ENCODE measurements at places on chromosomes 3 and 15. TPM values are rescaled to one million over a fixed set of nuclear protein-coding genes. Genes with fewer than 3 reads are reported as not detected.

The ACP3 gene
- 3.5 TPM for total RNA-seq

The GPR87 gene
- not detected for total RNA-seq

The SLC15A2 gene
- 8.3 TPM for total RNA-seq

The PPP1R14D gene
- total RNA-seq: not detected

The HAUS2 gene
- total RNA-seq: 18.1 TPM

The C3orf20 gene
- total RNA-seq: not detected

The TM4SF18 gene
- not detected for total RNA-seq

The DGKG gene
- total RNA-seq: 0.72 TPM

The PLCD1 gene
- 15.6 TPM for total RNA-seq

The ECE2 gene
- total RNA-seq: 2.9 TPM

- no peak for DNase-seq
Measured at GRCh38 chr3:15453991-15454625, 26.7 kb downstream of the EAF1 start.

DNA sequence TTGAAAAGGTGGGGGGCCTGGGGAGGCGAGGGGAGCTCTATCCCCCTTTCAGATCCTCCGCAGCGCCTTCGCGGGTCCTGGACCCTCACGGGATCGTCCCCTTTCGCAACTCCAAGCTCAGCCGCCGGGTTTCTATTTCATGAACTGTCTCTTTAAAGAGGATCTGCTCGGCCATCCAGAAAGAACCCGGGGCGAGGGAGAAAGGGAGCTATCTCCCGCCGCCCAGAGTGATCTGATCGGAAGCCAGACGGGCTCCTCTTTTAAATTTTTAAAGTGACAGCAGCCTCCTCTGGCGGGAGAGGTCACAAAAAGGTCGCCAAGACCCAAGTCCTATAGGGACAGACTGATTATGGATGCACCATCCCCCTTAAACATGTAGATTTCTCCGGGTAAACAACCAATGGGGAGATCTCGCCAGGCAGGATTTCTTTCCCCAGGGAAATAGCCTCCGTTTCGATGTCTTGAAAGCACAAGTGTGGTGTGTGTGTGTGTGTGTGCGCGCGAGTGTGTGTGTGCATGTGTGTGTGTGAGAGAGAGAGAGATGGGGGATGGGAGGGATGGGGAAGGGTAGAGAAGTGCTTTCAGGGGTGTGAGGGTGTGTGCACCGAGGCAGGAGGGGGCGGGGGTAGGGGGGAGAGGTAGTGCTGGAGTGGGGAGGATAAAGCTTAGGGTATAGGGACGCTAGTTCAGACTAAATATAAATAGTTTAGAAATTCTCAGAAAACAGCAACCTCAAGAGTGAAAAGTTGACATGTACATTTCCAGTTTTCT, 516.1 kb downstream of the MECOM start:
- peak; percentile 52 for DNase-seq

DNA sequence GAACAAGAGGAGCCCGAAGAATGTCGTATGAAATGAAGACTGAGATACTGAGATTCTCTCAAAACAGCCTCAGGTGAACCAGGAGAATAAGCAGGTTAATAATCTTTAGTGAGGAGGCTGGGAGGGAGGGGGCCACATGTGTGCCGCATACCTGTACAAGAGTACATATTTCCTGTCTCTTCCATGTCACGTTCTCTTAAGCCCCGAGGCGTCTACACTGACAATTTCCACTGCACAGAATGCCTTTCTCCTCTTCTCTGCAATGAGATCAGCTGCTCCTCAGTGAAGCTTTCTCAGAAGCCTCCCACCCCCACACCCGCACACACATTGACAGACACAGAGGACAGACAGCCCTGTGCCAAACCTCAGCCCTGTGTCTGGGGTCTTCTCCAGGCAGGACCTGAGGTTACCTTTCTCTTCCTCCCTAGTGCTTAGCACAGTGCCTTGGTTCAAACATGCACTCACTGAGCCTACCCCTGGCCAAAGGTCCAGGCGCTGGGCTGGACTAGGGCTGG, 55.4 kb downstream of the PDZRN3 start:
- no peak for DNase-seq

GRCh38 chr3:54222316-54222715, 100.0 kb downstream of the CACNA2D3 start:
- no peak for DNase-seq

DNA sequence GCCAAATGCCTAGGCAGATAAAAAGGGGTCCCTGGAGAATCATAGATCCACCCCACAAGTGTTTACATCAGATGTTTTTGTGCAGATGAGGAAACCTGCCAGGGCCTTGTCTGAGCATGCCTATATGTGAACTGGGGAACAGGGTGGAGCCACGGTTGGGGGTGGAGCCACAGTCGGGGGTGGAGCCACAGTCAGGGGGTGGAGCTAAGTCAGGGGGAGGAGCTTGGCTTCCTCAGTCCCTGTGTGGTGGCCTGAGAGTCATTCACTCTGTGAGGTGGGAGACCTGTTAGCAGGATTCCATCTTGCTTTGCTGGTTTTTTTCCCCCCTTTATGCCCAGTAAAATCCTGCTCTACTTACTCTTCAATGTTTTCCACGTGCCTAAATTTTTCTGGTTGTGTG, 57.8 kb upstream of the TGFBR2 start:
- no peak for DNase-seq

- DNase-seq: no peak
Measured at GRCh38 chr3:48747015-48747615, 30.1 kb upstream of the IP6K2 start.

GRCh38 chr3:36707623-36708409, 56.5 kb downstream of the DCLK3 start:
- no peak for DNase-seq

DNA sequence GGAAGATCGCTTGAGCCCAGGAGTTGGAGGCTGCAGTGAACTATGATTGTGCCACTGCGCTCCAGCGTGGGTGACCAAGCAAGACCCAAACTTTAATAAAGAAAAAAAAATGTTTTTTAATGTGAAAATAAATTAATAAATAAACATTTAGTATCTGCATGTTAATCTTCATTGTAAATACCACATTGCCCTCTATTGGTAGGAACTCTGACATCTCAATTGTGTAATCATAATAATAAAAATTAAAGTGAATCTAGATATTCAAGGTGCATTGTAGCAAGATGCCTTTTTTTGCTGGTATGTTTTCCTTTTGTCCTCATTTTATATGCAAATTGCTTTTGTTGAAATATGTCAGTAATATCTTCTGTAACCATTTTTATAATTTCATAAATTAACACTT, 95.0 kb upstream of the LIMD1 start:
- DNase-seq: peak; percentile 58

GRCh38 chr3:177816667-177817208, 619.5 kb upstream of the TBL1XR1 start:
- DNase-seq: no peak

DNA sequence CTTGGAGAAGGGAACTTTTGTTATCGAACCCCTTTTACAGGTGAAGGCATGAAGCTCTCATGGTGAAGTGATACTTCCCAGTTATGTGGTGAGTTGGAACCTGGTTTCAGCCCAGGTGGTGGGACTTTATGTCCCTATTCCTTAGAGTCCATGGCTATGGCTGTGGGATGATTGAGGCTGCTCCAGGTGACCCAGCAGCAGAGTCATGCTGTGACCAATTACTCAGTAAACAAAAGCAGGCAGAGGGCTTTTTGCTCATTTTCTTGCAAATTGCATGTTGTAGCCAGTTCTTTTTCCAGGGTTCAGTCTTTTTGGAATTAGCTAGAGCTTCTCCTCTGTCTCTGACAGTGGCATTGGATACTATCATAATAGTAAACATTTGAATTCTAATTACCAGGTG, 70.7 kb downstream of the CACNA2D3 start:
- no peak for DNase-seq

DNA sequence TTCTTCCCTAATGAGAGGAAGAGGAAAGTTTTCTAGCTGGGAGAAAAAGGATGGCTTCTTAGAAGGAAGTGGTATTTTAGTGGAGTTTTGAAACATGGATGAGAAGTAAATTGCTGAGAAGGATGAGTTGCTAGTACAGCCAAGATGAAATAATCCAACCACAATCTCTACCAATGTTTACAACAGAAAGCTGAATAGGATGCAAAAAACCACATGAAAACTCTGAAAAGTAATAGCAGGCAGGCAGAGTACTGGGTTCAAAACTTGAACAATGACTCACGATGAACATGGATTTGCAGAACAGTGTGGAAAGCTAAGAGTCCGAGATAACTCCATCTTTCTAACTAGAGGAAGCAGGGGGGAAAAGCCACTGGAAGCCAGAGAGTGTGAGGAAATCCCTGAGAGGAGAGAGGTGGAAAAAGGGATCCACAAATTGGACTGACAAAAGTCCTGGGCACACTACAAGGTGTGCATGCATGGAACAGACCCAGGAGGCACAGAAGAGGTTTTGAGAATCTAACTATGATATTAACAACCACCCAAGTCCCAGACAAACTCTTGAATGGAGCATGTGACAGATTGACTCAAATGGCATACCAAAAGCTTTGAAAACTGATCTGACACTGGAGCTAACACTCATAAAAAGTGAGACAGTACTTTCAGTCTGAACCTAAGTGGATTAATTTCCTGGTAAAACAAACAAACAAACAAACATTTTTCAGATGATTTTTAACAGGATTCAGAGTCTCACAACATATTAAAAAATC, 76.7 kb downstream of the ST6GAL1 start:
- DNase-seq: no peak

DNA sequence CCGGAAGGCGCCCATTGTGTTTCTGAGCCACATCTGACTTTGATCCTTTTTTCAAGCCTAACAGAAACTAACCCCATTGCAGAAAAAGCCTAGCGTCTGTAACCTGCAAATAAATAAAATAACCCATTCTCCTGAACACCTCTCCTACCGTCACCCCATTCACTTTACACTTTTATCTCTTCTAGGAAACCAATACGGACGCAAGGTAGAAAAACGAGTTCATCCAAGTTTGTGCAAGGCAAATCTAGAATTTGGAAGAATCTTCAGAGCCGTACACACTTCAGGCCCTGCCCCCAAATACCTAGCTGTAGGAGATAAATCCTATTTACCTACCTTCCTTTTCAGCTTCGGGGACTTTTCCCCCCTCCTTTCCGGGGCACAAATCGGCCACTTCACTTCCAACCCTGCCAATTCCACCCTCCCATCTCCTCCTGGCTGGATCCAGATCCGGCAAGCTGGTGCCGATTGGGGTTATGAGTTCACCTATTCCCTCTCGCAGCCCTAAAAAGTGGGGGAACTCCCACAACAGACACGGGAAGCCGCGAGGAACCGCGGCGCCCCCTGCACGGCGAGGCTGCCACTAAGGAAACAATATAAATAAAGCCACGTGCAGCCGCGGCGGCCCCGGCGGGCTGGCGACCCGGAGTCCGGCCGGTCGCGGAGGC, 987 bp downstream of the PRTG start:
- peak; percentile 67 for DNase-seq

GRCh38 chr3:127002195-127003174, 19.6 kb downstream of the PLXNA1 start:
- DNase-seq: peak; percentile 96

DNA sequence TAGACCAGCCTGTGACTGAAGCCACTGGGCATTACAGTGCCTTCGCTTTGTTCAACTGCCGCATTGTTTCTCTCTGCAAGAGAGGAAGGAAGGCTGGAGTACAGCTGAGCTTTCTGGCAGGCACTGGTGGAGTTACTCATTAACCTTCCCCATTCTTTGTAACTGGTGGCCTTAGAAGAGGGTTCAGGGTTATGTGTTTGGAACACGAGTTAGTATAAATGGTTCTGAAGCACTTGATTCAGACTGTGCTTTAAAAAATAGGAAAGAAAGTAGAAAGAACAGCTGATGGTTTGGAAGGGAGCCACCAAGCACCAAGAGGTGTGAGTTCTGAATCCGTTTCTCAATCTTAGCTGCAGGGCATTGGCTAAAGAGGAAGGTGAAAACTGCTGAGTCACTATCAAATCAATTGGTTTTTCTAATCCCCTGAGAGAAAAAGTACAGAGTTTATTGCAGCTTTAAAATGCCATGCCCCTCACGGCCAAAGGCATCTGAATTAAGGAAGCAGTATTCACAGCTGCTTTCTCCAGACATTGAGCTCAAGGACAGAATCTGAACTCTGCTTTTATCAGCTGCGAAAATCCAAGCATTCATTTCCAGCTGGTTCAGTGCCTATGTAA, 3.6 kb downstream of the HGD start:
- peak; percentile 90 for DNase-seq

- no peak for DNase-seq
Measured at GRCh38 chr15:39025881-39026280, 461.3 kb upstream of the RASGRP1 start.

GRCh38 chr3:190811775-190812480, 50.6 kb downstream of the GMNC start:
- no peak for DNase-seq
